AML-193 (cell line): ENCODE measurements at places on chromosomes 13 and 19.

GRCh38 chr19:11673608-11674041 lies 65.1 kb downstream of the ZNF823 start:
- DNase-seq, result no peak

DNA sequence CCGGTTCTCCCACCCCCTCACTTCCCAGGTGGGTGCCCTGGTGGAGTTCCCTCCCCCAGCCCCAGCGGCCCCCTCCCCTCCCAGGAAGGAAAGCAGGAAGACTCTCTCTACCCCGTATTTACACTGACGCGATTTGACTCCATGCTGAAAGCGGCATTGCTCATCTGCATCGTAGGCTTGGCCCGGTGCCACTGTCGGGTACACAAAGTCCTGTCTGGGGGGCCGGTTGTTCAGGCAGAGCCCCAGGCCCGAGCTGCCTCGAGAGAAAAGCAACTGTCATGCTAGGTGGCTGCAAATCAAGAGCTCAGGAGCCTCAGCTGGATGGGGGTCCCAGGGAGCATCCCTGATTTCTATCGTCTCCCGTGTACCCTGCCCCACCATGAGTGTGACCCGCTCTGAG lies 14.9 kb downstream of the ADAMTS10 start:
- no peak for DNase-seq

- no peak for DNase-seq
These were observed 725 bp downstream of the ZNF682 start for GRCh38 chr19:20038358-20039202.

DNA sequence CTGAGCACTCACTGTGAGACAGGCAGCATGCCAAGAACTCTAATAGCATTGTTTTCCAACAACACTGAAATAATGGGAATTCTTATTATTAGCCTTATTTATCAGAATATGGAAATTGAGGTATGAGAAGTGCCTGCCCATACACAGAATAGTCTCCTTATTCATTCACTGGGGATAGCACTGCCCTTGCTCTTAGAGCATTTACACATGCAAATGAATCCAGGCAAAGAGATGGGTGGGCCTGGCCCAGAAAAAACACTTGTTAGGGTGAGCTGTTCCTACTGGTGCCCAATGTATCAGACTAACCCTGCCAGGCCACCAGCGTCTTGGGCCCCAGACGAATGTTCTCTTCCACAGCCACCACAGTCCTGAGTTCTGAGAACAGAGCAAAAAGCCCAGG lies 112.9 kb downstream of the TUBA3C start:
- no peak for DNase-seq

DNA sequence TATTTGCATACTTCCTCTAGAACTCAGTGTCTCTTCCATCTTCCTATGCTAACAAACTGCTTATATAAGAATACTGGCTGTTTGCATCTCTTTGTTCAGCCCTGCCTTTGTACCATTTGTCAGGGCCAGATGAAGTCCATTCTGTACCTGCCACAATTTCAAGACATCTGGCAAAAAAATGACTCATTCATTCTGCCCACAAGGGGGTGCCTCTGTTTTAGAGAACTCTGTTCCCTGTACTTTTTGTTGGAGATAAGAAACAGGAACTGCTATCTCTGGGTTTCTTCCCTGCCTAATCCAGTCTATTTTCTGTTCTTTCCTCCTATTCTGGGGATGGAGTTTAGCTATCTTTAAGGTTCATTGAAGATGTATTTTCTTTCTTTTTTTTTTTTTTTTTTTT lies 23.0 kb downstream of the ZNF568 start:
- peak; percentile 30 for DNase-seq

DNA sequence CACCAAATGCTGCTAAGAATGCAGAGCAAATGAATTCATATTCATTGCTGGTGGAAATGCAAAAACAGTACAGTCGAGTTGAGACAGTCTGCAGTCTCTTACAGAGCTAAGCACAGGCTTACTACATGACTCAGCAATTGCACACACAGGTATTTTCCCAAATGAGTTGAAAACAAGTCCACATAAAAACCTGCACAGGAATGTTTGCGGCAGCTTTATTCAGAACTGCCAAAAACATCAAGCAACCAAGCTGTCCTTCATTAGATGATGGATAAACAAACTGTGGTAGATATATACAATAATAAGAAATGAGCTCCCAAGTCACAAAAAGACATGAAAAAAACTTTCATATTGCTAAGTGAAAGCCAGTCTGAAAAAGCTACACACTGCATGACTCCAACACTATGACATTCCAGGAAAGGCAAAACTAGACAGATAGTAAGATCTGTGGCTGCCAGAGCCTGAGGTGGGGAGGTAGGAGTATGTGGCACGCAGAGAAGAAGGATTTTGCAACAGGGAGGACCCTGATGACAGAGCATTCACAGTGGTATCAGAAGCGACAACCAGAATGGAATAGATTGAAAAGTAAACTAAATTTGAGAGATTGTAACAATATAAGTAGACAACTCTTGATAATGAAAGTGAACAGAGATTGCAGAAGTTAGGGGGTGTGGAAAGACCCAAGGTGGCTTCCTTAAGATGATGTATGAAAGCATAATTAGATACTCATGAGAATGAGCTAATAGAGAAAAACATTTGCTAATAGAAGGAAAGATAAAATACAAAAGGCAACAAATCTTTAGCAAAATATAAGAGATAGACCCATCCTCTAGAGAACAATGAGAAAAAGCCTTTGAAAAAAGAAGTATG lies 52.7 kb downstream of the TSC22D1 start:
- no peak for DNase-seq

GRCh38 chr19:14391156-14391821 lies 10.0 kb downstream of the ADGRE5 start:
- no peak for DNase-seq

DNA sequence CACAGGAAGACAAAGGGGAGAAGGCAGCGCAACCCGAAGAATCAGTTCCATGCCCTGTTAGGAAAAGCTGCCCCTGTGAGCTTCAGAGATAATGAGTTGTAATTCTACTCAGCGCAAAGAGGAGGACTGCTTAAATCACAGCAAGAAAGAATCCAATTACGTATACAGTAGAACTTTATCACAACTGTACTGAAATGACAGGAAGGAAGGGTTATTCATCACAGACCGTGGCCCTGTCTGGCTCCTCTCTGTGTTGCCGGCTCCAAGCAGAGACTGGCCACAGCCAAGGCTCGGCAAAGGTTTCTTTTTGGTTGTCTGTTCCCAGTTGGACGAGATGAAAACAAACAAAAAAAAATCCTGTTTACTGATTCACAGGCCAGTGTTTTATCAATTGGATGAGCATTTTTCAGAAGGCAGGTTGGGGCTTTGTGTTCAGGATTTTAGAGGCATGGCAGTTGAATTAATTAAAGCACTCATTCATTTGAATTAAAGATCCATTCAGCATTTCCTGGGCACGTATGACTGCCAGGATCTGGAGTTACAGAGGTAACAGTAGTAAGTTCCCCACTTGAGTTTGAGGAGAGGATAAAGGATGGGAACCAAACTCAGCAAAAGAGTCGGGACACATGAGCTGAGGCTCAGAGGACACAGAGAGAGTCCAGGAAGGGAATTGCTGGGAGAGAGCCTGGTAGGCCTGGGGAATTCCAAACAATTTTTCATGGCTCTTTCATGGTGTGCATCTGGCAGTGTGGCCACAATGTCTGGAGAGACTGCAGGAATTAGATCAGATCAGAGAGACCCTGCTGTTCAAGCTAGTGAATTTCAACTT lies 341.0 kb downstream of the DNAJC15 start:
- DNase-seq, result no peak

- DNase-seq, result no peak
These were observed 754.5 kb upstream of the MIR17HG start for GRCh38 chr13:90592943-90593342.

DNA sequence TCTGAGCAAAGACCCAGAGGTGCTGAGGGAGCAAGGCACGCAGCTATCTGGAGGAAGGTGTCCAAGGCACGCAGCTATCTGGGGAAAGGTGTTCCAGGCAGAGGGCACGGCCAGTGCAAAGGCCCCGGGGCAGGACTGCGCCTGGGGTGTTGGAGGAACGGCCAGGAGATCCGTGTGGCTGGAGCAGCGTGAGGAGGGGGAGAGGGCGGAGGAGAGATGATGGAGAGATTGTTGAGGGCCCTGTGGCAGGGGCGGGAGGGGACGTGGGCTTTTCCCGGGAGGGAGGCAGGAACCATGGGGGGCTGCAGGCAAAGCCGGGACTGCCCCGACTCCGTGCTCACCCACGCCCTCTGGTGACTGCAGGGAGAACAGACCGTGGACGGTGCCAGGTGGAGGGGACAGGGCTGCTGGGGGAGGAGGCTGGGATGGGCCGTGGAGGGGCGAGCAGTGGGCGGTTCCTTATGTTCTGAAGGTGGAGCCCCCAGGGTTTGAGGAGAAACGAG lies 13.3 kb upstream of the MISP start:
- DNase-seq, result peak; percentile 19

GRCh38 chr13:107192289-107192688 lies 624.4 kb upstream of the ARGLU1 start:
- no peak for DNase-seq

GRCh38 chr19:39506944-39507714 lies 7.8 kb upstream of the SELENOV start:
- no peak for DNase-seq

DNA sequence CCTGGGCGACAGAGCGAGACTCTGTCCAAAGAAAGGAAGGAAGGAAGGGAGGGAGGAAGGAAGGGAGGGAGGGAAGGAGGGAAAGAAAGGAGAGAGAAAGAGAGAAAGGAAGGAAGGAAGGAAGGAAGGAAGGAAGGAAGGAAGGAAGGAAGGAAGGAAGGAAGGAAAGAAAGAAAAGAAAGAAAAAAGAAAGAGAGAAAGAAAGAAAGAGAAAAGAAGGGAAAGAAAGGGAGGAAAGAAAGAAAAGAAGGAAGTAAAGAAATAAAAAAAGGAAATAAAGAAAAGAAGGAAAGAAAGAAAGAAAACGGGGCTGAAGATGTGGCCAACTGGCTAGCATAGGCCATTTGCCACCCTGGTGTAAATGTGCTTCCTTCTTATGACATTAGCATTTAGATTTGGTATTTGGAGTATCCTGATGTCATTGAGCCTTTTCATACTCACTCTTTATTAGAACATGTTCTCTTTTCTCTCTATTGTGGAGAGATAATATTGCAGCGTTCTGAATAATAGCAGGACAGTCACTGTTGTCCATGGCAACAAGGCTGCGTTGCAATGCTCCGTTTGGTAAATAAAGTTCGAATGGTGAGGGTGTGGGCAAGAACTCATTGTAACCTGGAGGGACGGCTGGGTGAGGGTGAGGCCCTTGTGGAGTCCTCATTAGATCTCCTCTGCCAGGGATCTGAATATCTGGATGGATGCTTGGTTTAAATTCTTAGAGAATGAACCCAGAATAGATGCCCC lies 173.9 kb upstream of the UBL3 start:
- no peak for DNase-seq

DNA sequence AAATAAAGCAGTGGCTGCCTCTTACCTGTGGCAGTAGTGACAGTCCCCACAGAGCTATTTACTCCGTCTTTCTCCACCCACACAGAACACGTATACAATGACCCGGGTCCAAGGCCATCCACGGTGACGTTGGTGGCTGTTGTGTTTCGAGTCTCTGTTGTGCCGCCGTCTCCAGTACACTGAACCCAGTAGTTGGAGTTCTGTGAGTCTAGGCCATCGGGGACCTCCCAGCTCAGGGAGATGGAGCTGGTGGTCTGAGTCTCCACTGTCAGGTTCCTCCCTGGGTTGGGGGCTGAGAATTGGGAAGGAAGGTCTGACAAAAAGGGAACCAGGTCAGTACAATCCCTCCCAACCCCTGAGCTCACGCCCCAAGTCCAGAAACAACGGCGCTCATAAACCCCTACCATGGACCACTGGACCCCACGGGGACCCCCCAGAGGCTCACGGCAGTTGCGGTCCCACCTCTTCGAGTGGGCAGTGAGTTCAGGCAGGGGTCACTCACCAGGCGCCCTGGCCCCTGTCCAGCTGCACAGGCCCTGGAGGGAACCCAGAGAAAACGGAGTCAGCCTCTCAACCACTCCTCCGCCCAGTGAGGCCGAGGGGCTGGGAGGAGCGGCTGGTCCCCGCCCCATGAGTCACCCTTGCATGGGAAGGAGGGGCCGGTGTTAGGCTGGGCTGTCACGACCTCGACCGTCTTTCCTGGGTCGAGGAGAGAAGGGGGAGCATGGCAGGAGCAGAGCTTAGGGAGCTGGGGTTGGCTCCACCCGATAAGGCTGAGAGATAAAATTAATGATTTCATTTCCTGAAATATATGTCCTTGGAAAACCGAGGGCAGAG lies 2.4 kb downstream of the PTPRH start:
- DNase-seq, result no peak

GRCh38 chr19:55058781-55059610 lies 4.0 kb downstream of the RDH13 start:
- no peak for DNase-seq

DNA sequence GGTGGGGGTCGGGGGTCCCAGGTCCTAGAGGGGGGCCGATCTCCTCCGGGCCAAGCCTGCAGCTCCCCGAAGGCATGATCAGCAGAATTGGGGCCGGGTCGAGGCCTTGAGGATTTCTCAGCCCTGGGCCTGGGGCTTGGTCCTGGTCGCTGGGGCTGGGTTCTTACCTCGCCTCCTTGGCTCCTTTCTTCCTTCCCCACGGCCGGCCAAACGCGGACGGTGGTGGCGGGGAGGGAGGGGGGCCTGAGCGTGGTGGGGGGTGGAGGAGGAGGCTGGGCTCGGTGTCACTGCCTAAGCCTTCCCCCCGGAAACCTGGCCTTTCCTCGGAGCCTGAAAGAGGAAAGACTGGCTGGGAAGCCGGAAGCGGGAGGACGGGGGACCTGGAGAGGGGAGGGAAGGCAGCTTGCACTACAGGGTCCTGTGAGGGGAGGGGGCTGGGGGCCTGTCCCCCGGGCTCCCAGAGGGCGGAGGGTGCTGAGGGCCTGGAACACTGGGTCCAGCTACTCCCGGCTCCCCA lies at the start of gene ZNF579:
Gene ZNF579, minus strand, starts transcription at position 221 of the 517 bp plus-strand sequence. CDS start 1,209 bp downstream, outside the sequence.
- DNase-seq, result peak; percentile 74

- no peak for DNase-seq
These were observed 630 bp downstream of the NUCB1 start for GRCh38 chr19:48900477-48901406.

DNA sequence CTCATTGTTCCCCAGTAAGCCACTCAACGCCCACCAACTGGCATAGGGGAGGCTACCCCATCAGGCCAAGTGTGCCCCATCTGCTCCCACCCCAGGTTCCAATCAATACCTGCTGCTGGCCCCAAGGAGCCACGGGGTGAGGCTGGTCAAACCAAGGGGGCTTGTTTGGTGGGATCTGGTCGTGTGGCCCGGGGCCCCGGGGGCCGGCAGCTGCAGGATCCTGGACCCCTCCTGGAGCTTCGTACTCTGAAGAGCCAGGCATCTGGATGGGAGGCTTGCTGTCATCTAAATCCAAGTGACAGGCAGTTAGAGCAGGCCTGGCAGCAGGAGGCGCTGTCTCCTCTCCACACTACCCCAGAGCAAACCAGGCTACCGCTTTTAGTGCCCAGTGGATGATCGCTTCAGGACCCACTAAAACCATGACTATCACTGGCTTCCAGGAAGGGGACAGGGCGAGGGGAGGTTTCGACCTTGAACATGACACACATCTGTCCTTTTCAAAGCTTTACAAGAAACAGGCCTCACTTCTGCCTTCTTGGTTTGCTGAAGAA lies 14.2 kb downstream of the CHERP start:
- DNase-seq, result peak; percentile 2

- DNase-seq, result no peak
These were observed 2494.9 kb upstream of the PCDH20 start for GRCh38 chr13:63910511-63910910.
